Activated naive CD4-positive, alpha-beta T cell (primary cell): ENCODE measurements at places on chromosomes 6 and 20.
A peak's percentile ranks its signal among the peaks of the same experiment; 100 is the strongest.

GRCh38 chr20:58403272-58403671 lies 14.2 kb downstream of the VAPB start:
- no peak for DNase-seq

DNA sequence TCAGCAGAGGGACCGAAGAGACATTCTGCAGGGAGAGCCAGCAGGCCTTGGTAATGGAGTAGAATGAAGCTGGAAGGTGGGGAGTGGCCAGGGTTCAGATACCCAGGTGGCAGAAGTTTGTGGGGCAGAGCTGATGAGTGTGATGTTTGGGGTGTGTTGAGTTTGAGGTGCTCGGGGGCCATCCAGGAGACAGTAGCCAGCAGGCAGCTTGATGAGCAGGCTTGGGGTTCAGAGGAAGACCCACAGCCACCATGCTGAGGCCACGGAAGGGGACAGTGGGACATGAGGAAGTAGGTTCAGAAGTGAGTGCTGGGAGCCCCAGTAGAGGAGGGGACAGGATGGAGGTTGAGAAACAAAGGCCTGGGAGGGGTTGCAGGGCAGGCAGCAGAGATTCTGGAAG lies 11.1 kb upstream of the FOXS1 start:
- DNase-seq: no peak

GRCh38 chr6:155882527-155883333 lies 427.1 kb upstream of the NOX3 start:
- DNase-seq: no peak

DNA sequence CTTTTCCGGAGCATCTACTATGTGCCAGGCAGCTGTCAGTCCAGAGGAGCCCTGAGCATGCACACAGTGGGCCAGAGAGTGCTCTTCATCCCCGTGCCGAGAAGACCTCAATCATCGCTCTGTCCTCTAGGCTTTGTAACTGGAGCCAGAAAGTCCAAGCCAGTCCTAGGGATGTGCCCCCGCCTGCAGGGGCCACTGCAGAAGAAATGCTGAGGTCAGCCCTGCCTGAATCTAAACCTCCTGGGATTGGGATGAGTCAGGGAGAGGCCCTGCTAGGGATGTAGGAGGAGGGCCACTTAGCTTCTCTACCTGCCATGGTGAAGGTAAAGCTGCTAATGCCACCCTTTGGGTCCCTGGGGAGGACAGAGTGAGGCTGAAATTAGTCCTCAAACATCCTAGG lies 146.8 kb downstream of the CDC5L start:
- no peak for DNase-seq

DNA sequence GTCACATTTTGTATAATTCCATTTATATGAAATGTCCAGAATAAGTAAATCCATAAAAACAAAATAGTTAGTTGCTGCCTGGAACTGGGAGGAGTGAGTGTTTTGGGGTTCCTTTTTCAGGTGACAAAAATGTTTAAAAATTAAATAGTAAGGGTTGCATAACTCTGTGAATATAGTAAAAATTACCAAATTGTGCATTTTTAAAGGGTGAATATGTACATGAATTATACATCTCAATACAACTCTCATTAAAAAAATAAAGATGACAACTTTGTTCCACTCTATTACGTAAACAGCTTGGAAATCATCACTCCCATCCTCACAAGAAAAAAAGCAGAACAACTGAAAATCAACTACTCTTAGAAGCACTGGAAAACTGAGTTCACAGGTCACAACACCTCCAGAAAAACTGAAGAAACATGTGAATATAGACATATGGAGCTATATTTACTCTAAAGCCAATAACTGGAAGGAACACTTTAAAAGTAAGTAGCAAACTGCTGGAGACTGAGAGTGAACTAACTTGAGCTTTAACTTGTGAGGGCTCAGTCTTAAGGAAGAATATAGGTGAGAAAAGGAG lies 40.0 kb downstream of the RANBP9 start:
- DNase-seq: no peak

- no peak for DNase-seq
Measured at GRCh38 chr6:111338843-111339242, 144.2 kb downstream of the REV3L start.

DNA sequence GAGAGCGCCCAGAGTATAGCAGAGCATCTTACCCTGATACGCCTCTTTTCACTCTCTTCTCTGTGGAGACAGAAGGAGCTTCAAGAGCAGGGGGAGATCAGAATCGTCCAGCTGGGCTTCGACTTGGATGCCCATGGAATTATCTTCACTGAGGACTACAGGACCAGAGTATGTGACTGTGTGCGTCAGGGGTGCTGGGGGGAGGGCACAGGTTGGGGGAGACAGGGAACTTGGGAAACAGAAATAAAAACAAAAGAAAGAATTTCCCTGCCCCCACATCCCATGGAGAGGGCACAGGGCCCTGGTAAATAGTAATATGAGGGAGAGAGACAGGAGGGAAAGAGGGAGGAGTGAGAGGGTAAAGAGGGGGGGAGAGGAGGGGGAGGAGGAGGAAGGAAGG lies 3.0 kb upstream of the C4A start:
- no peak for DNase-seq

DNA sequence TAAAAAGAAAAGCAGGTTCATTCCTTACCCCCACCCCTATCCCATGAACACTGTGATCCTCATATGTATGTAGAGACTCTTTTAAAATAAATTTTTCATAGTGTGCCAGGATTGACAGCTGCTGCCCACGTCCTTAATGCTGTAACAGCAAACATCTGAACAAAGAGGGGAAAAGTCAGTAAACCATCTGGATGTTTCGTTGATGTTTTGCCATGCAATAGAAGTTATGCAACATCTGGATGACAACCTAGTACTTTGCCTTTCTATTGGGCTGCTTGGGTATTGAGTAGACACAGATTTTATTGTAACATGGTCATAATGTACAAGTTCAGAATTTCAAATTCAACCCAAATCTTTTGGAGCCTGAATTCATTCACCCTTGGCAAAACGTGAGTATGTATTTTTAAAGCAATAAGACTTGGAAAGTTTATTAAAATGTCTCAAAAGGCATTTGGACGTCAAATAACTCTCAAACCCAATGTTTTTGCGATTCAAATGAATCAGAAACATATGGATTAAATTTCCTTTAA lies 500.3 kb downstream of the DHX35 start:
- DNase-seq: no peak

DNA sequence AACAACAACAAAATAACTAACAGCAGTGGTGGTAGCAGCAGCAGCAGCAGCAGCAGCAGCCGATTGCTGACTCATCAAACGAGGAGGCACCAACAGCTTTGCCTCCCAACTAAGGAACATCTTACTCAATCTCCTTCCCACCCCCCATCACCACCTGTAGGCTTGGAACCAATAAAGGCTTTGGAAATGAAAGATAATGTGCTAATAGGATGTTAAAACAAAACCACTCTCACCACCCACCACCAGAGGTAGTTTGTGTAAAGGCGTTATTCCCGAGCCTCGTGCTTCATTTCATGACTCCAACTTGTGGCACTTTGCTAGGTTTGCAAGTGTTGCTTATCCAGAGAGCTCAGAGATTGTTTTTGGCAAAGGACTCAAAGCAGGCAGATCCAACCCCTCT lies 346.5 kb downstream of the CD83 start:
- DNase-seq: no peak

- DNase-seq: no peak
Measured at GRCh38 chr6:39282774-39283173, 31.4 kb downstream of the KCNK17 start.

DNA sequence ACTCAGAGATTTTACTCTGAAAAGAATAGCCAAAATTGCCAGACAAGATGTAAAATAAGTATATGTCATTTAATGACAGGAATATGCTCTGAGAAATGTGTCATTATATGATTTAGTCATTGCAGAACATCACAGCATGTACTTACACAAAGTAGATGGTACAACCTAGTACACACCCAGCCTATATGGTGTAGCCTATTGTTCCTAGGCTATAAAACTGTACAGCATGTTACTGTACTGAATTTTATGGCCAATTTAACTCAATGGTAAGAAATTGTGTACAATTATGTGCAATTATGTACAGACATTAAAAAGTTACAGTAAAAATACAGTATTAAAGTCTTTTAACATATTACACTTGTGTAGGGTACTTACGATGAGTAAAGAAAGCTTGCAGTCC lies 311.9 kb upstream of the EPHA7 start:
- no peak for DNase-seq

DNA sequence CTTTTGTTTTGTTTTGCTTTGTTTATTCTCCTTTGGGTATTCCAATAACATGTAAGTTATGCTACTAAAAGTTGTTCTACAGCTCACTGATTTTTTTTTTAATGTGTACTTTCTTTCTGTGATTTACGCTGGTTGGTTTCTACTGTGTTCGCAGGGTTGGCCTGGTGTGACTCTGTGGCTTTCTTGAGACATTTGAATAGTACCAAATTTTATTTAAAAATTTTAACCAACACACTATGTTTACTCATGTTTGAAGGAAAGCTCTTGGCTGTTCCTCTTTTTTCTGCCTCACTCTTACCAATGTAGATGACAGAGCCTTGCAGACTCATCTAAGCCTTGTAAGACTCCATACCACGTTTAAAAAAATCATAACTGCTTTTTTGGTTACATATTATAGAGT lies 1784.9 kb upstream of the DEFB115 start:
- DNase-seq: no peak

DNA sequence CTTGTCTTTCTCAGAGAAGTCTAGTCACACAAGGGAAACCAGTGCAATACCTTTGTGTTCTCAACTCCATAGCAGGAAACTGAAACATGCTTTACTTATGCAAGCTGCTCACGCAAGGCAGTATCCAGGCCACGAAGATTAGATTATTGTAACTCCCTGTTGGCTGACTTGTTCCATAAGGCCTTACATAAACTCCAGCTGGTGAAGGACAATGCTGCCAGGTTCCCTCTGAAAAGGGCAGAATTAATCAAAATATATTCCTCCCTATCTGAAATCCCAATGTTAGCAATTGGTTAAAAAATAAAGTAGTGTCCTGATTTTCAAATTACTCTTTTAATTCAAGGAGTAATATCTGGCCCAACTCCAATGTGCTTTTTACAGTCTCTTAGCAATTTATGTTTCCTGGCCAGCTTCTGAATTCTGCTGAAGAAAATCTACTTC lies 966.6 kb downstream of the HACE1 start:
- DNase-seq: no peak

GRCh38 chr6:37783025-37783855 lies 36.3 kb upstream of the ZFAND3 start:
- DNase-seq: no peak

DNA sequence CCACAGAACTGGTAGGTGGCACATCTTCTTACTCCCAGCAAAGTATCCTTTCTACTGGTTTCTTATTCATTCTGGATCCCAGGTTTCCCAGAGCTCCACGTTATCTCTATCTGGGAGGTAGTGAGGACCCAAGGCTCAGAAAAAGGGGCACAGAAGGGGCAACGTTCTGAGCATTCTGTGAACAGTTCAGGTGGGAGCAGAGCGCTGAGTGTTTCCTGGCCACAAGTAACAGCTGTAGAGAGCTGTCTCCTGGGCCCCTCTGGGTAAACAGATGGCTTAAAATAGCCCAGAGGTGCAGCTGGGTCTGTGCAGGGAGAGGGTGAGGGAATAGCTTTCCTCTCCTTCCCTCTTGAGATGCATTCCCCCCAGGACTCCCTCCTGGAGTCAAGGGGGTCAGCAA lies 2.1 kb downstream of the APOBEC2 start:
- DNase-seq: no peak

- DNase-seq: no peak
Measured at GRCh38 chr6:113271437-113271836, 585.7 kb upstream of the MARCKS start.

- DNase-seq: no peak
Measured at GRCh38 chr6:43738267-43738676, 31.7 kb upstream of the VEGFA start.

GRCh38 chr6:43821101-43821886 lies 51.3 kb downstream of the VEGFA start:
- no peak for DNase-seq

DNA sequence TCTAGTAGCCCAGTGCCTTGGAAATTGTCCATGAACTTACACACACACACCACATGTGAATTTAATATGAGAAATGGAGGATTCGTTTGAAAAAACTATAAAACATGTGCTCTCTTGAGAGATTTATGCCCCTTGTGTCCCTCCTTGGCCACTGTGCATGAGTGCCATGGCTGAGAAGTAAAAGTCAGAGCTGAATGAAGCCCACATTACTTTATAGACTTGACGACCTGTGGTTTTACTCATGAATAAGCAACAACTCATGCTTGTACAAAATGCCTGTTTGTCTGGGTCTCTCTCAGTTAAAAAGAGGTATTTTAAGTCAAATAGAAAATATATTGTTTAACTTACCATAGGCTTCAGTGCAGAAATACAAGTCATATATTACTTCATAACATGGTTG lies 102.7 kb downstream of the KCNQ5 start:
- DNase-seq: no peak

- no peak for DNase-seq
Measured at GRCh38 chr6:45376310-45377042, 1.3 kb downstream of the SUPT3H start.

- no peak for DNase-seq
Measured at GRCh38 chr20:40588891-40589290, 100.1 kb downstream of the MAFB start.

- no peak for DNase-seq
Measured at GRCh38 chr6:18386298-18386976, 713 bp upstream of the RNF144B start.

GRCh38 chr20:40802886-40803285 lies 113.8 kb upstream of the MAFB start:
- DNase-seq: no peak

GRCh38 chr6:25504661-25505060 lies 147.4 kb upstream of the SCGN start:
- DNase-seq: no peak

DNA sequence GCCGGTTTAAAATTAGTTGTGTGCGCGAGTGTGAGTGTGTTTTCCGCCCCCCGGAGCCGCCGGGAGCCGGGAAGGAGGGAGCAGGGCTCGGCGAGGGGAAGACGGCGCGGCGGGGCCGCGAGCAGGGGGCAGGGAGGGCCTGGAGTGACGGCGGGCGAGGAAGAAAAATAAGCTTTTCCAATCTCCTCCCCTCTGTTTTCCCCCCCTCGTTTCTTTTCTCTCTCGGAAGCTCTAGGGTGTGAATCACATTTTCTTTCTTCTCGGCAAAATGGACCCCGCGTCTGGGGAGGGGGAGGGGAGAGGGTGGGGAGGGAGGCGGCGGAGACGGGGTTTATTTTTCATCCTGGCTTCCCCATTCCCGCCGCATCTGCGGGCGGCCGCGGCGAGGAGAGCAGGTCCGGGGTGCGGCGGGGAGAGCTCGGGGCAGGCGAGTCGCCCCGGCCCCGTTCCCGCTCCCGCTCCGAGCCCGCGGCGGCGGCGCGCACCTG lies 881 bp downstream of the BICRAL start:
- DNase-seq: peak; percentile 76
